ENCODE measurements at places on chromosomes 12 and 14.

GRCh38 chr12:62331306-62331705, 71.1 kb downstream of the USP15 start:
- DNase-seq: no peak

DNA sequence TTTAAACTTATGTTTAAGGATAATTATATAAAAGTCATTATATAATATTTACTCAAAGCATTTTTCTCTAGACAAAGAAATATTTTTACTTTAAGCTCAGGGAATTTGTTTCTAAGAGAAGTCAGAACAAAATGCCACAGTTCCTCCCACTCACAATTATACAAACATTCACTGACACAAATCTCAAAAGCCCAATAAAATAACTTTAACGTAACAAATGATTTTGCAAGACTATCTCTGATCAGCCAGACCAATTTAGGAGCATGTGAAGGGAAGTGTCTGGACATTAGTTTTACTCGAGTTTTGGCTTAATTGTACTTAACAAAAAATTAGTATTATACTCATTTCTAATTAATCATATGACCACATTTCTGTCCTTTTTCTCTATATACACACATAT, 41.2 kb downstream of the COCH start:
- no peak for DNase-seq

DNA sequence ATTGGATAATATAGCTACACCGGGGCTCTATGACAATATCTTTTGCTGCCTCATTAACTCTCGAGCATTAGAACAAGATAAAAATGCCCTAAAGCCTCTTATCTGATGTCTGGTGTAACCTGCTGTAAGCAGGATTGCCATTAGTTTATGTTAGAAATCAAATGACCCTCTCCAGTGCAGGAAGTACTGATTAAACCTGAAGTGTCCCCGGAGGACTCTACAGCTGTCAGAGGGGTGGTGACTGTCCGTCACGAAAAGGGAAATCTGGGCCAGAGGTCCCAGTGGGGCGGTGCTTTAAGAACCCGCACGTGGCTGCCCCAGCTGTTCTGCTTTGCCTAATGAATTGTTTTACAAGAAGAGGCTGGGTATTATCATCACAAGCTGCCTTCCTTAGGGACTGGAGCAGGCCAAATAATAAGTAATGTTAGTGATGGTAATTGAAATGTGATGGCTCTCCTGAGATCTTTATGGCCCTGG, 55.7 kb downstream of the LIN52 start:
- no peak for DNase-seq

GRCh38 chr12:65323070-65323469, 44.6 kb downstream of the MSRB3 start:
- no peak for DNase-seq

Measured in HuH-7 (cell line).